Vein endothelial cell (primary cell): ENCODE measurements at places on chromosomes 11 and 22. TPM values are rescaled to one million over a fixed set of nuclear protein-coding genes. Genes with fewer than 3 reads are reported as not detected.

Gene P2RX3
- not detected in 2 replicates for total RNA-seq

Gene GGTLC3
- not detected in 2 replicates for total RNA-seq

Gene APOBEC3B
- total RNA-seq = 0.98 and 2.9 TPM in 2 replicates

Gene SOX6
- 0.67 and 1.6 TPM in 2 replicates for total RNA-seq

Gene SLC37A2
- total RNA-seq = 0.98 and 2.7 TPM in 2 replicates

Gene HBG2
- not detected in 2 replicates for total RNA-seq

Gene TBX10
- total RNA-seq = not detected in 2 replicates

Gene PGR
- 0.10 TPM in 1 of 2 replicates, not detected in the other for total RNA-seq

Gene GSTT2B
- total RNA-seq = 4.2 and 8.8 TPM in 2 replicates

Gene HTR3A
- total RNA-seq = not detected in 2 replicates

Gene OR51E1
- not detected in 2 replicates for total RNA-seq

Gene CDHR5
- total RNA-seq = not detected in 2 replicates

Gene OR6A2
- total RNA-seq = 0.33 and 0.38 TPM in 2 replicates

Gene MS4A15
- total RNA-seq = not detected in 2 replicates

Gene TEX12
- total RNA-seq = 0.29 and 0.65 TPM in 2 replicates

Gene TPBGL
- under 0.01 TPM in 1 of 2 replicates, not detected in the other for total RNA-seq

Gene ROBO4
- total RNA-seq = 505 and 745 TPM in 2 replicates

Gene NAALAD2
- total RNA-seq = 0.29 TPM in 1 of 2 replicates, not detected in the other

Gene MTA2
- 250 and 281 TPM in 2 replicates for total RNA-seq
